ENCODE measurements at places on chromosomes 5 and 9.

GRCh38 chr9:124673063-124673462, 98.0 kb downstream of the NR6A1 start:
- no peak for DNase-seq

GRCh38 chr9:21119093-21119770, 22.4 kb downstream of the IFNW1 start:
- DNase-seq: no peak

GRCh38 chr5:168015506-168015905, 275.9 kb upstream of the WWC1 start:
- DNase-seq: no peak

- DNase-seq: peak; percentile 42
Observed at GRCh38 chr9:34123682-34124081, 2.8 kb downstream of the DCAF12 start.

DNA sequence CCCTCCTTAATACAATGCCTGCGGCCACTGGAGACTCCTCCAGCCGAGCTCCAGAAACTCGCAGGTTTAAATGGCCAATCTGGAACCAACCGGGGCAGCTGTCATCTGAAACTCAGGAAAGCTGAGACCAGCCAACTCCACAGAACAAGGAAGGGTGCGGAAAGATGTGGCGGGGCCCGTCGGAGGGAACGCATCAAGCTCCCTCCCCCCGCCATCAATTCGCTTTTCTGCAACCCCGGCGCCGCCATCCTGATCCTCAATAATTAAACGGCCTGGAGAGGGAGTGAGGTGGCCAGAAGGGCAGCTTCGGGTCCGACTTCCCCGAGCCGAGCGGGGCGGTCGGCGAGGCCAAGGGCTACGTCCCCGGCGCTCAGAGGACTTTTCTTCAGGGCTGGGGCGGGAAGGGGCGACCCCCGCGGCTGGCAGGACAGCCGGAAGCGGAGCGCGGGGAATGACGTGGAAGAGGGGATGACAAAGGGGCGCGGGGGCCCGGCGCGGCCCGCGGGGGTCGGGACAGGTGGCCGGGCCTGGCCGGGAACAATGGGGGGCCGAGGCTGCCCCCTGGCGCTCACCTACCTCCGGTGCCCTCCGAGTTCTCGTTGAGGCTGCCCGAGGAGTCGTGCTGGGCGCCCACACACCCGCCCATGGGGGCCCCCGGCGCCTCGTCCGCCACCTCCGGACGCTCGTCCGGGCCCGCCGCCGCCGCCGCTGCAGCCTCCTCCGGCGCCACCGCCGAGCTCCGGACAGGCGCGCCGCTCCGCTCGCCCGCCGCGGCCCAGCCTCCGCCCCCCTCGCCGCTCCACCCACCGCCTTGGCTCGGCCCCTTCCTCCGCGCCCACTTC, at the start of gene UBTD2:
Gene UBTD2, minus strand, starts transcription at position 745 of the 842 bp plus-strand sequence. Its CDS starts 99 bp downstream, at position 646.
- DNase-seq: peak; percentile 75

DNA sequence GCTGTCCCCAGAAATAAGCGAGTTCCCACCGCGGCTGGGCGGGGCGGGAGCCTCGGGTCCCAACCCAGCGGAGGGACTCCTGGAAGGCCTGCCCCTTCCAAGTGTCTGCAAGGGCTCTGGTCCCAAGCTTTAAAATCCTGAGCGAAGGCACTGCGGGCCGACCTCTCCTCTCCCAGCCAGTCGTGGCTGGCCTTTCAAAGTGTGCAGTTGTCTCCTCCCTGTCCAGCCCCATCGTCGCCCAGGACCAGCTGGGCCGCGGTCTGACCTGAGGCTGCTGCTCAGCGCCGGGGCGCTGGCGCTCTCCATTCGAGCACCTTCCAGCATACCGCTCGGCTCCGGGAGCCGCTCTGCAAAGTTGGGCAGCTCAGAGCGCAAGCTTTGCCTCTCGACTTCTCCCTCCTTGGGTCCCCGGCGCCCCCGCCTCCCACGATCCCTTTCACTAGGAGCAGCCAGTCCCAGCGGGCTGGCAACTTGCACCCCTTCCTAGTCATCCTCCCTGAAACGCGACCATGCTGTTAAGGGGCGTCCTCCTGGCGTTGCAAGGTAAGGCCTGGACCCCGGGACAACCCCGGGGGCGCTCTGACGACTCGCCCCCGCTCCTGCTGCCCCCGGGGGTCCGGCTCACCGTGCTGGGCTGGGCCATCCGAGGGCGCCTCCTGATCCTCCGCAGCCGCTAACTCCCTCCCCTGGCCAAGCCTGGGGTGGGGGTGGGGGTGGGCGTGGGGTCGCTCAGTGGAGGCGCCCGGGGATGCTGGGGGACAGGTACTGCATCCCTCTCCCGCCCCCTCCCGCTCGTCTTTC, at the start of gene MAMDC2:
Gene MAMDC2, plus strand, starts transcription at position 160 of the 801 bp plus-strand sequence. Its CDS starts 350 bp downstream, at position 510.
- DNase-seq: no peak

DNA sequence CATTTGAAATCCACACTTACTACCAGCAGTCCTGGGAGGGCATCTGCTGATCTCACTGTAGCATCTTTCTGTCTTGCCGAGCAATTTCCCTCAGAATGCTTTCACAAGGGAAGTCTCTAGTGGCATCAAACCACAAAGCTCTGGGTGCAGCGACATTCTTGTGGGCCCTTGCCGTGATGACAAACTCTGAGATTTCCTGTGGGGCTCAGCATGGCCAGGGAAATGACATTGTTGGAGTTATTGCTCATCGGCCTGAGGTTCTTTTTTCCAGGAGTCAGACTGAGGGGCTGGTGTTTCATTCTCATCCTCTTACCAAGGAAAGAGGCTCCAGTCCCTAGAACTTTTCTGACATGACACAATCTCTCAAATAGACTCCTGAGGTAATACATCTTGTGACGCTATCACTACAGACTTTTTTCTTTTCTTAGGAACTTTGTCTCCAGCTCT, 51.4 kb downstream of the PFDN1 start:
- no peak for DNase-seq

DNA sequence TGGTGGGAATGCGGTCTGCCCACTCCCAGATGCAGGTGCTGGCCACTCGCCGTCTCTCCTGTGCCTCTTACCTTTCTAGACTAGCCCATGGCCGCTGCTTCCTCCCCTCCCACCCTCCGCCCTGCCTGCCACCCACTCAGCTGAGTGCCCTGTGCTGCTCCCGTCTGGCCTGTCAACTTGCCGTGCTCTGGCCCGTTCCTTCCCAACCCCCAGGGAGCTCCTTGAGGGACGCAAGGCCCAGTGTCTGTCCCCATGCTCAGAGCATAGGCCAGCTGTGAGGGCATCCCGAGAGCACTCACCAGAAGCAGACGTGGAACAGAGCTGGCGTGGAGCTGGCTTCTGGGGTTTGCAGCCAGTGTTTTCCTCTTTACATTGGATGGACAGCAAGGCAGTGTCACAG, 20.2 kb downstream of the HNRNPH1 start:
- DNase-seq: no peak

DNA sequence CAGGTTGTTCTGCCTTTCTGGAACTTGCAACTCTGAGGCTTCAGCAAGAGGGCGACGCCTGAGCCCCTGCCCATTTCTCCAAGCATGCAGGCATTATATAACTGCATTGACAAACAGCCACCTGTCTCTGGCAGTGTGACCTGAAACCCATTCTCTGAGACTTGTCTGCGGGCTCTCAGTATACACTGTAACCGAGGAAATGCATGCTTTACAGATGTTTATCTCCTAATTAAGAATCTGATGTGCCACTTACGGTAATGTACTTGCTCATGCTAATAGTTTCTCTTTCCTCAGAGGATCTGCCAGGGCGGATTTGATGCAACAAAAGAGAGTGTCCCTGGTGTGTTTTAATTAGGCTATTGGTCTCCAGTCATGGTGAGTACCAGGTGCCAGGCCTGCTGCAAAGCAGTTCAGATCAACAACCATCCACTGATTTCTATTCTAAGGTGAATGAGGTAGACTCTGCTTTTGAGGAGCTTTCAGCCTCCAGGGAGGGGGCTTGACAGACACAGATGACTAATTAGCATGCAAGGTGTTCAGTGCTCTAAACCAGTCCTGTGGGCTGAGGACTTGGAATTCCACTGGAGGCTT, 593.7 kb upstream of the KLF4 start:
- DNase-seq: no peak

DNA sequence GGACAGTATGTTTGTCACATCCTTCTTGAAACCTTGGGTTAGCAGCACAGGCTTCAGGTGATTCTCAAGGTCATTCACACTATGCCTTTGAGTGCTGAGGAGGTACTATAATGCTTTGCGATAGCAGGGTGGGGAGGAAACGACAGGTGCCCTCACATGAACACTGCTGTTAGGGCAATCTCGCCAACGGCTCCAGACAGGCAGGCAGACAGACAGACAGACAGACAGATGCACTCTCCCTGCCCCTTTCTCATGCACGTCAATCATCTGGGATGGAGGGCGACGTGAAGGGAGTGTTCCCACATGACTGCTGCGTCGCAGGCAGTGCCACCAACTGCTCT, 82.9 kb downstream of the RAPGEF1 start:
- DNase-seq: no peak

DNA sequence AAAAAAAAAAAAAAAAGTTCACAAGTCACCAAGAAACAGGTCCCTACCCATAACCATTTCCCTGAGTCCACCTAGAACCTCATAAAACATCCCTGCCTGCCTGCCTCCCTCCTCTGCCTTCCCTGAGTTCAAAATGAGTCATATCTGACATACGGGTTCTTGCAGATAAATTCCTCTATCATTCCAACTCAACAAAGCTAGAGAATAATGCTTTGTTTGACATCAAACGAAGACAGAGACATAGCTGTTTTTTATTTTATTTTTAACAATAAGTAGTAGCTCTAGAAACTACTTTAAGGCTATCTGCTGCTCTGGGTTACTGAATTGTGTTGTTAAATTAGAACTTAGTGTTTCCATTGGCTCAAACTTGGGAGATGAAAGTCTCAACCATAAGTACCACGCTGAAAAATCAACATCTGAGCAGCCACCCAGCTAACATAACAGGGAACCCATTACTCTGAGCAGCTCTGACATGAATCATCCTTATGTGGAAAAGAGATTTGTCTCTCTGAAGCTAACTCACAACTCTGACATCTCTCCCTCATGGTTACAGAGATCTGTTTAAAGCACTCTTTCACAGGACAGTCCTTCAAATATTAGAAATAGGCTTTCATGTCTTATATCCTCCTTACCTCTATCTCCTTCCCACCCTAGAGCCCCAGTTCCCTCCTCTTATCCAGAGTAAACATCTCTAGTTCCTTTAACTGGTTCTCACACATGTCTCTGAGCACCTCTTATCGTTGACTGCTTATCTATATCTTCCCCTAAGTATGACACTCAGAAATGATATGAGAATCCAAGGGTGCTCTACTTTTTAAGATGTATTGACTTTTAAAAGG, 12.1 kb downstream of the TMEM245 start:
- no peak for DNase-seq

GRCh38 chr9:33799928-33800704, 4.8 kb downstream of the PRSS3 start:
- no peak for DNase-seq

GRCh38 chr9:91034521-91034920, 232.9 kb downstream of the SYK start:
- DNase-seq: no peak

DNA sequence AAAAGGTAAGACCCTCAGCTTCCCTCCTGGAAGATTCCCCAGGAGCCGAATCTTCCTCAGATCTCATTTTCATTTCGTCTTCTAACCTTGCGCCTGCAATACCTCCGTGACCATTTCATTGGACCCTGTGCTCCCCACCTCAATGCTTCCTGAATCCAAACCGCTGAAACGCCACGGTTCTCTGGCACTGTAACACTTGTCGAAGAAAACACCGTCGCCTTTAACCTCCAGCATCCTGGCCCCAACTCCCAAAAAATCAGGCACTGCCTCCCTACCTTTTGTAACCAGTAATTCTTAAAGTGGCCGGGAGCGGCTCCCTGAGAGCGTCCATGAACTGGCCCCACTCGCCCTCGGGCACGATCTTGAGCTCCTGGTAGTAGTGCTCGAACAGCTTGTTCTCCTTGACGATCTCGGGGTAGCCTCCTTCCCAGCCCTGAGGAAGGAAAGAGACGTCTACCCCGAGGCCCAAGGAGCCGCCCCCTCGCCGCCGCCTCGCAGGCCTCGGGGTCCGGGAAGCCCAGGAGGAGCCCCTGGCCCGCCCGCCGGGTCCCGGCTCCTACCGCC, 438 bp downstream of the NSUN2 start:
- peak; percentile 3 for DNase-seq

DNA sequence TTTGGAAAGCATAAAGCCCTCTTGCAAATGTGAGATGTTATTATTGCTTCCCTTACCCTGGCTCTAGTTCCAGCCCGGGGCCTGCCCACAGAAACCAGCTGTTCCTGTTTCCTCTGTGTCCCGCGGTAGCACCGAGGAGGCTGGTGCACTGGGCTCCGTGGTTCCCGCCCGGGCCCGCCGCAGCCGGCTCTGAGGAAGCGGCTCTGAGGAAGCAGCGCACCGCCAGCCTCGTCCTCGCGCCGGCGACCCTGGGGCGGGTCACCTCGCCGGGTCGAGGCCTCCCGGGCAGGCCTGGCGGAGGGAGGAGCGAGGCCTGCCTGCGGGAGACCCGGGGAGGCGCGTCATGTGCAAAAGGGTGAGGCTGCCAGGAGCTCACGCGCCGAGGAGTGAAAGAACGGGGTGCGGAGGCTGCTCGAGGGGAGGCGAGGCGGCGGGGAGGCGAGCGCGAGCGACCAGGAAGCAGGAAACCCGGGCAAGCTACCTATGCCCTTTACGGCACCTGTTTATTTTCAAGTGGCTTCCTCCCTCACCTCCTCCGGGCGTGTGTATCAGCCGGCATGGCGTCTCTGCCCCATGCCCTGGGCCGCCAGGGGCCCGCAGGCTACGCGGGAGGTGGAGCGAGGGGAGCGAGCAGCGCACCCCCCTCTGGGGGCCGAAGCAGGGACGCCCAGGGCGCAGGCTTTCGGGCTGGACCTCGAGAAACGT, 61.3 kb upstream of the MEGF10 start:
- peak; percentile 21 for DNase-seq

DNA sequence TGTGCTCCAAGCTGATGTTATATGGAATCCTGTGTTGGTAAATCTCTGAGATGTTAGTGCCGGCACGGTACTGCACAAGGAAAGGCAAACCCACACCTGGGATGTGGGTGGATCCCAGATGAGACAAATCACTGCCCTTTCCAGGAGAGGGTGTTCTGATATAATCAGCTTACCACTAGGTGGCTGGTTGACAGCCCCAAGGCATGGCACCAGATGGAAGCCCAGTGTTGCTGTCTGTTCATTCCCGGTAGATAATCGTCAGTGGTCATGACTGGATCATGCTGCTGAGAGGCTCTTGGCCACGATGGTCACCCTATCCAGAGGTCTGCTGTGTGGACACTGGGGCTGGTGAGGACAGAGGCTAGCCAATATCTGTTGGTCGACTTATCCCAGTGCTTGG, 184.0 kb downstream of the CACNA1B start:
- DNase-seq: no peak

DNA sequence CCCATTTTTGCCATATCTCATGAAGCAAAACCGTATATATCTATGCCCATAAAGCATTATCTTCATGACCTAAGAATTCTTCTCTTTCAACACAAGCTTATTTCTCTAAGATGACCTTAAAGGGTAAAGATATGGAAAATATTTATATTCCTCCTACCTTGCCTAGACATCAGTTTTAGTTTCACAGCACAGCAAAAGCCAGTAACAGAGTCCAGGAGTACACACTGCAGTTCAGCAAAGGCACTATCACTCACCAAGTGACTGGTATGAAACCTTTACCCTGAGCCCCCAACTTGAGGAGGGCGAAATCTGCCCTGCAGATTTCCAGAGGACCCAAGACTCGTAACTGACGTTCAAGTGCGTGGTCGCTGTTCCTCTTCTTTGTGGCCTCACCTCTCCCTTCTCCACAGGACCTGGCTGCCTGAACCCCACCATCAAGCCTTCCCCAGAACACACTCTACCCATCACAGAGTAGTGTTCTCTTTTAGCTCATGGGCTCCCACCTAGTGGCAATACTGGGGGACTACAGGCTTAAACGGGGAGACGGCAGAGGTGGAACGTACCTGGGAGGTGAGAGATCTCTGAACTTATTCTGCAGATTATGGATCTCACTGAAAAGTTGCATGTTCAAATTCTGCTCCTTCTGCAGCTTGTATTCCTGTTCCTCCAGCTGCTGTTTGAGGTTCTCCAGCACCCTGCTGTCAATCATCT, 141.0 kb downstream of the CDK5RAP2 start:
- DNase-seq: no peak
